ENCODE measurements at places on chromosomes 12 and 14. TPM values are rescaled to one million over a fixed set of nuclear protein-coding genes. Genes with fewer than 3 reads are reported as not detected.

Gene MDM2
- 93.4 TPM for total RNA-seq

Gene ANKS1B
- 10.2 TPM for total RNA-seq

Gene GALNT16
- total RNA-seq: 5.6 TPM

DNA sequence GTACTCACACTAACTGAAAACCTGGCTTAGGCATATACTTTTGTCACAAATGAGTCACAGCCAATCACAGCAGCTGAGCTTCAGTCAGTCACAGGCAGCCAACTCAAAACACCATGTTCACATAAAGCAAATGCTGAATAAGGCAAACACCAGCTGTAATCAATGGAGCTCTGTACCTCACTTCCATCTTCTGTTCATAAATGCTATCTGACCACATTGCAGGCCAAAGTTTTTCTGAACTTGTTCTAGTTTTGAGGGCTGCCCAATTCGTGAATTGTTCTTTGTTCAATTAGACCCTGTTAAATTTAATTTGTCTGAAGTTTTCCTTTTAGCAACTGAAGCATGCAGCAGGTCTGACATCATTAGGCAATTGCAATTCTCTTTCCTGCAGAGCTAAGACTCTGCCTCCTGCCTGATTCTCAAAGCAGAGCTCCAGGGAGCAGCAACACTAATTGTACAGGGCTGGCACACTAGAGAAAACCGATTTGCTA, 129.9 kb downstream of the WIF1 start:
- H3K36me3 ChIP-seq: no peaks in the 10 kb centered on the region
- no peaks in the 10 kb centered on the region for H3K4me1 ChIP-seq
- H3K4me3 ChIP-seq: no peak overlapping the region

GRCh38 chr12:71448150-71448581, 8.6 kb downstream of the LGR5 start:
- no peaks in the 10 kb centered on the region for H3K4me1 ChIP-seq
- H3K4me3 ChIP-seq: no peak overlapping the region
- H3K36me3 ChIP-seq: no peaks in the 10 kb centered on the region
- no peak for DNase-seq
- no peaks in the 10 kb centered on the region for H3K27me3 ChIP-seq

DNA sequence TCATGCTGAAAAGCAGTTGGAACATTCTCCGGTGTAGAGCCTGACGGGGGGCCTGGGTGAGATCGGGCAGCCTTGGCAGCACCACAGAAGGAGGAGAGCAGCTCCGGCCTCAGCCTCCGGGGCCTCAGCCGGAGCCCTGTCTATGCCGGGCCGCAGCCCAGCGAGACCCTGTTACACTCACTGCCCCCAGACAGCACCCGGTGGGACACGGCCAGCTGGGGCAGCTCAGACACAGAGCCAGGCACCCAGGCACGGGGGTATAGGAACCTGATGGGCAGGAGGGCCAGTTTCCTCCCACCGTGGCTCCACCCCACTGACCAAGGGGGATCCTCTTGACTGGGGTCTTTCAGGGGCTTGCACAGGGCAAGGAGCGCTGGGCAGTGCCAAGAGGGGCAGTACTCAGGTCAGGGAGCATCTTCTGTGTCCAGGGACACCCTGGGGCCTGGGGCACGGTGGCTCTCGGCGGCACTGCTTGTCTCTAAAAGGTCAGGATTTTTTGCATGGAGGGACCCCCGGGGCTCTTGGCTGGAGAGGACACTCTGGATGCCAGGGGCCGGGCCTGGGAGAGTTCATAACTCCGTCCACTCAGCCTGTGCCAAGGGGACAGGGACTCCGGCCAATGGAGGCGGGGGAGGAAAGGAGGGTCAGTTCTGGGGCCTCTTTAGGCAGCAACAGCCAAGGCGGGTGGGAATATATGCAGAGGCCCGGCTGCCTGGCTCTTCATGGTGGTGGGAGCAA, 9.4 kb downstream of the INF2 start:
- H3K36me3 ChIP-seq: peaks cover under 1% of the 10 kb centered on the region
- H3K4me1 ChIP-seq: no peaks in the 10 kb centered on the region
- no peak overlapping the region for H3K27ac ChIP-seq
- no peak overlapping the region for H3K4me3 ChIP-seq

Measured in body of pancreas (tissue), 4 donors.